ENCODE measurements at places on chromosomes 3 and 15. TPM values are rescaled to one million over a fixed set of nuclear protein-coding genes. Genes with fewer than 3 reads are reported as not detected.

MYO1E gene
- total RNA-seq: 226 TPM

PP2D1 gene
- total RNA-seq: not detected

DNA sequence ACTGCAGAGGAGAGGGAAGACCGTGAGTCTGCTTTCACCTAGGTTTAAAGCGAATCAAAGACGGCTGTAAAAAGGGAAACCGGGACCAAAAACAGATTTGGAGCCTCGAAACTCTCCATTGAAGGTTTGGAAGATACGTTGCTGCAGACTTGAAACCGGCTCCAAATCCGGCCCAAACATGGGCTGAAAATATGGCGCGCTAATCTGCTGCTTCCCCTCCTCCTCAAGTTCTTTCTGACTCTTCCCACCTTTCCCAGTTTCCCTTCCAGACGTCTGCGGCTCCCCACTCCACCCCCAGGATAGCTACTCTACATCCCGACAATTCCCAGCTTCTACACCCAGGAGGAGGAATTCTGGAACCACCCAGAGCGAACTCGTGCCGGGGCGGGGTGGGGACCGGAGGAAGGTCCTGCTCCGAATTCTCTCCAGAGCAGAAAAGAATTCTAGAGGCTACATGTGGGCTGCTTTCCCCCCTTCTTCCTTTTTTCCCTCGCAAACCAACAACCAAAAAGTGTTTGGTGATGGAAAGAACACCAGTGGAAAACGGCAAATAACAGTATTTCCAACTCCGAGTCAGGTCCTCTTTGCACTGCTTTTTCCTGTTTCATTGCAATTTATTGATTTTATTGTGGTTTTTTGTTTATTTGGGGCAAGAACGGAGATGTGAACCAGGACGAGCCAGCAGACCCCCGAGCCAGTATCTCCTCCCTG lies 8.5 kb downstream of the EOMES start:
- DNase-seq: peak; percentile 11

- peak; percentile 60 for DNase-seq
Observed at GRCh38 chr15:51227940-51228732, 110.3 kb downstream of the CYP19A1 start.

DNA sequence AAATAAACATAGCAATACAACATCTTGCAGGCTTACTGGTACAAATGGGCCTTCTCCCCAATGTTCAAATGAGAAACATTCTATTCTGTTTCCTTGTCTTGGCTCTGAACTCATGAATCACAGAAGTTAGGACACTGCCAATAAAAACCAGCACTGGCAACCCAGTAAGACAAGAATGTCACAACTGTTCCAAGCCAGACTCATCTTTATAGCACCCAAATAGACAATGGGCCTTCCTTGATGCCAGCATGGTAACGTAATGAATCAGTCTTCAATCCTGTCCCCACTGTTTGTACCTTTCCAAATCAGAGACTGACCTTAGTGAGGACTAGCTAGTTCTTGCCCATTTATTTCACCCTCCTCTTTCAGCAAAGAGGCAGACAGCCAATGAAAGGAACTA lies 14.1 kb upstream of the RPS17 start:
- DNase-seq: no peak

DNA sequence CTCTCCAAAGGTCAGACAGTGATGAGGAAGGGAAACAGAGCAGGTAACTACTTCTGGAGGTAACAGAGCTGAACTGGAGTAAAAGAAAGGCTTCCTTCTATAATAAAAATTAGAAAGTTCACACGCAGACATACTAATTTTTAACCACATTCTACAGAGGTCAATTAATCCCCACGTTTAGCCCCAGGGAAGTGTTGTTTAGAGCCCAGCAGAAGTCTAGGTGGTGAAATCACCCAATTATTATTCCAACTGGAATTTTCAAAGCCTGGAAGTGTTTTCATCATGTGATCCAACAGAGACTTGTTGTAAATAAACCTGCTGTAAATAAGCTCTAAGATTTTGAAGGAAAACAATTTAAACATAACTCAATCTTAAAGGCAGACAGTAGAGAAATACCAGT lies 6.8 kb downstream of the ALDH1A2 start:
- no peak for DNase-seq

All from dermis blood vessel endothelial cell (primary cell).